ENCODE measurements at places on chromosomes 5 and 9.

- DNase-seq, result no peak
These were observed 112.8 kb upstream of the SHB start for GRCh38 chr9:38181866-38182265.

DNA sequence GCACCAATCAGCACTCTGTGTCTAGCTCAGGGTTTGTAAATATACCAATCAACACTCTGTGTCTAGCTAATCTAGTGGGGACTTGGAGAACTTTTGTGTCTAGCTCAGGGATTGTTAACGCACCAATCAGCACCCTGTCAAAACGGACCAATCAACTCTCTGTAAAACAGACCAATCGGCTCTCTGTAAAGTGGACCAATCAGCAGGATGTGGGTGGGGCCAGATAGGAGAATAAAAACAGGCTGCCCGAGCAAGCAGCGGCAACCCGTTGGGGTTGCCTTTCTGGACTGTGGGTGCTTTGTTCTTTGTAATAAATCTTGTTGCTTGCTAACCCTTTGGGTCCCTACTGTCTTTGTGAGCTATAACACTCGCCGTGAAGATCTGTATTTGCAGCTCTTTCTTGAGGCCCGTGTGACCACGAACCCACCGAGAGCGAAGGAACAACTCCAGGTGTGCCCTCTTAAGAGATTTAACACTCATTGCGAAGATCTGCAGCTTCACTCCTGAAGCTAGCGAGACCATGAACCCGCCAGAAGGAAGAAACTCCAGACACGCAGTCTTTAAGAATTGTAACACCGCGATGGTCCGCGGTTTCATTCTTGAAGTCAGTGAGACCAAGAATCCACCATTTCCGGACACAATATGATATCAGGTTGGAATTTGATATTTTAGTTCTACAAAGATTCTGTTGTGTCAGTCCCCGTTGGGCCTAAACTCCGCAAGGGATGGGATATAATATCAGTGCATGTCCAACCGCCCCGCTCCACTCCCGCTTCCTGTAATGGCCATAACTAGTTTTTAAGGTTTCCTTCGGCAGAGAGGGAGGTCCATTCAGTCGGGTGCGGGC, 740 bp upstream of the TRMT10B start:
- DNase-seq, result no peak

DNA sequence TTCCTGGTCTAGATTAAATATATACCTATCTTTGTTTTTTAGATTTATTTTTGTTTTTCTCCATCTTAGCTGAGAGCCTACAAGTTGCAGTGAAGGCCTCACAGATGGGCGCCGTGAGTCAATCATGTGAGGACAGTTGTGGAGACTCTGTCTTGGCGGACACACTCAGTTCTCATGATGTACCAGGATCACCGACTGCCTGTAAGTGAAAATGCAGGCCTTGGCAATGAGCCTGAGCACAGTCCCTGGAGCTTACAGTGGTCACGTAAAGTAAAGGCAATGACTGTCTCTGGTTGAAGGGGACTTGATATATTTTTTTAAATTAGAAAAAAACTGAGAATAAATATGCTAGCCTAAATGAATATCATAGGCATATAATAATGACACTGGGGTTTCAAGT, 271.9 kb downstream of the ARHGEF28 start:
- no peak for DNase-seq

DNA sequence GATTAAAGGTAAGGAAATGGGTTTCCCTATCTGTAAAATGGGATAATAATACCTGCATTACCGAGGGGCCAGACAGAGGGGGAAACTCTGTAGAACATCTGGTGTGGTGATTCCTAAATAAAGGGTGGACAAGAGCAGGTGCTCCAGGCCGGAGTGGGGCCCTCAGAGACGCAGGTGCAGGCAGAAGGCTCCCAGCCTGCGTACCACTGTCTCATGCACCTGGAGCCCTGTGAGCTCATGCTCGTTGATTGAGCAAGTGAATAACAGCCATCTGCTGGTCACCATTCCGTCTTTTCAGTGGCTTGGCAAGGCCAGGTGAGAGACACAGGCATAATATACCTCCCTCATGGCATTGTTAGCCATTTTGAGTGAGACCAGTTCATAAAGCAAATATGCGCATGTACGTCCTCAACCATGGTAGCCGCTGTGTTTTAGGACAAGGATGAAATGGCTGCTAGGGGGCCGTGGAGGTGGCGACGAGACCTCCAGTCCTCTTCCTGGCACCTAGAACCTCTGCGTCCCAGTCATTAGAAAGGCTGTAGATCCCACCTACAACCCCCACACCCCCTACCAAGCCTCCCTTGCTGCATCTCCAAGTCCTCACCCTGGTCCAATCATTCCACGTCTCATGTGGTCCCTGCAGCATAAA, 198.0 kb upstream of the MVB12B start:
- no peak for DNase-seq

DNA sequence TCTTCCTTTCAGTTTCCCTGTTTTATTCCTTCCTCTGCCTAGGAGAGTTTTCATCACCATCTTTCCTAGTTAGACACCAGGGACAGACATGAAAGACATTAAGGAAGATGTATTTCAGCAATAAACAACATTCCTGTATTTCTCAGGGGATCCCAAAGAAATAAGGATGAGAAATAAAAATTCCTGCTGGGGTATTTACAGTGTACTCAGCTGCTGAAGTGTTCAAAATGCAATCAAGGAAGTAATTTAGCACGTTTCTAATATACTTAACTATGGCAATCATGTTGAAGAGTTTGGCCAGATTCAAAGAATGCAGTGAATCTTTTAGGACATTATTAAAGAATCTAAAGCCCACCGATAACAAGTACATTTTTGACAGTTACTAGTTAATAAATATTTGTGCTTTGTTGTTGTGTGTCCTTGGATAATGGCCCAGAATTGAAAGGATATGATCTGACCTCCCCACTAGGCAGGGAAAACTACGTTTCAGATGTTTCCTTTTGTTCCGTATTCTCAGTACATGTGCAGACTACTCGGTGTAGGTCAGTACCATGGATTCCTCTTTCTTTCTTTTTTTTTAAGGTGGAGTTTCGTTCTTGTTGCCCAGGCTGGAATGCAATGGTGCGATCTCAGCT, 46.8 kb downstream of the INIP start:
- no peak for DNase-seq
